ENCODE measurements at places on chromosomes 11 and 22.

- no peak for DNase-seq
Observed at GRCh38 chr11:75514596-75514995, 11.1 kb downstream of the GDPD5 start.

- no peak for DNase-seq
Observed at GRCh38 chr11:507727-508515, 879 bp upstream of the RNH1 start.

DNA sequence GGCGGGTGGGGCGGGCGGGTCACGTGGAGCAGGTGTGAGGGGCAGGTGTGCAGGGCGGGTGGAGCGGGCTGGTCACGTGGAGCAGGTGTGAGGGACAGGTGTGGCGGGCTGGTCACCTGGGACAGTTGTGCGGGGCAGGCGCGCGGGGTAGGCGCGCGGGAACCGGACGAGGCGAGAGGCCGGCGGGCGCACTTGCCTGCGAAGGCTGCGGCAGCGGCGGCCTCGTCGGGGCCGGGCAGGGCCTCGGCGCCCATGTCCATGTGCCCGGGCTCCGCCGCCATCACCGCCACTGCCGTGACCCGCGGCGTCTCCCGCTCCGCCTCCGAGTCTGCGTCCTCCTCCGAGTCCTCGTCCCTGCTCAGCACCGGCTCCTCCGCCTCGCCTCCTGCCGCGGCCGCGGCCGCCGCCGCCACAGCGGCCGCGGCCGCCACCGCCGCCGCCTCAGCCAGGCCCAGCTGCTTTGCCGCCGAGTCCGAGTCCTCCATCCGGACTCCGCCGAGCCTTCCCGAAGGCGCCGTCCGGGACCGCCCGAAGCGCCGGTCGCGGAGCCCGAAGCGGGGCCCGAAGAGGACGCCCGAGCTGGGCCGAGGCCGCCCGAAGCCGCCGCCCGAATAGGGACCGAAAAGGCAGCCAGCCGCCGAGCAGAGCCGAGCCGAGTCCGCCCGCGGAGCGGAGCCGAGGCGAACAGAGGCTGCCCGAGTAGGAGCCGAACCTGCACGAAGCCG, at the start of gene DEAF1:
Gene DEAF1 (minus strand): TSS at position 660 of the 725 bp plus-strand sequence. CDS start 175 bp downstream, at position 485.
- peak; percentile 94 for DNase-seq

GRCh38 chr22:16824716-16825687, at the start of gene XKR3:
XKR3 (minus strand) TSS chr22:16825411; CDS start chr22:16808073, 17,338 bp downstream.
- no peak for DNase-seq
